ENCODE measurements at places on chromosomes 12 and 14.

GRCh38 chr12:124440841-124441381, 126.5 kb downstream of the NCOR2 start:
- peak; percentile 50 for DNase-seq

DNA sequence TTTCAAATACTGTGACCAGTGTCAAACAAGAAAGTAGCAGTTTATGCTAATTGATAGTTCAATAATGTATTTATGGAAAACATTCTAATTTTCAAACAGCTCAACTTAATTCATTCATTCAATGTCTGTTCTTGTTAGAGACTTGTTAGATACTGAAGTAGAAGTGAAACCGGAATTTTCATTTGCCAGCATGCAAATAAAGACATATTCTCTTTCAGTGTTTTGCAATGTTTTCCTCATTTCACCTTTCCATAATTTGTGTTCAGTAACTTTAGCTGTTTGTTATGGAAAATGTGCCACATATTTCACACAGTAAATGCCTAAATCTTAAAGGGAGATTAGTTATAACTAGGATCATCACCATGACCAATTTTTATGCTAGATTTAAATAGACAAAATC, 21.2 kb downstream of the TAS2R50 start:
- DNase-seq = no peak

DNA sequence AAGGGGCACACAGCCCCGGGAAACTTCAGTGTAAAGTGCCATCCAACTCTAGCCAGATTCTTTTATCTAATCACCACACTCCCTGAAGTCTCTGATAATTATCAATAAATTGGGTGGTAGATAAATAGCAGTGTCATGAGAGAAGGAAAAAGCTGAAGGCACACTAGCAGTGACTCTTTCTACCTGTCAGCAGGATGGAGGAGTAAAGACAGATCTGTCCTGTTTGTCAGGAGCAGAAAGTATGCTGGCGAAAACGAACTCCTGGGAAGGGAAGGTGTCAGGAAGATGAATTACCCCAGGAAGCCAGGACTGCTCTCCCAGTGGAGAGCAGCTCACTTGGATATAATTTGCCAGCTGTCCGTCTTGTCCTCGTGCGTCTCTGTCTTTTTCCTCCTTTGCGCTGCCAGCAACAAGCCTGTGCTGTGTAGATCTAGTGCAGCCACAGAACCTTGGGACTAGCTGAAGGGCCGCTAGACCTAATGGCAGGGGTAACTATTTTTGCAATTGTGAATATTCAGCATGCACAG, 981.9 kb downstream of the DIO2 start:
- no peak for DNase-seq

GRCh38 chr12:22334410-22335100, at the start of gene ST8SIA1:
Gene ST8SIA1 (minus strand): TSS chr12:22334707. CDS start chr12:22334232, 475 bp downstream.
- DNase-seq = peak; percentile 66

- no peak for DNase-seq
These were observed 5.8 kb downstream of the MARK3 start for GRCh38 chr14:103391048-103391447.

DNA sequence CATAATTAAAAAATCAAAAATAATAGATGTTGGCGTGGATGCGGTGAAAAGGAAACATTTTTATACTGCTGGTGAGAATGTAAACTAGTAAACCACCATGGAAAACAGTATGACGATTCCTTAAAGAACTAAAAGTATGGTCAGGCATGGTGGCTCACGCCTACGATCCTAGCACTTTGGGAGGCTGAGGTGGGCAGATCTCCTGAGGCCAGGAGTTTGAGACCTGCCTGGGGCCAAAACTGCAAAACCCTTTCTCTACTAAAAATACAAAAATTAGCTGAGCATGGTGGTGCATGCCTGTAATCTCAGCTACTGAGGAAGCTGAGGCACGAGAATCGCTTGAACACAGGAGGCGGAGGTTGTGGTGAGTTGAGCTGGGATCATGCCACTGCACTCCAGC, 195.7 kb upstream of the BMP4 start:
- no peak for DNase-seq

- no peak for DNase-seq
These were observed 154.9 kb upstream of the PWP1 start for GRCh38 chr12:107530701-107531100.

GRCh38 chr12:130013771-130014484, 110.1 kb upstream of the TMEM132D start:
- peak; percentile 42 for DNase-seq

- DNase-seq = no peak
These were observed 58.8 kb downstream of the TMX1 start for GRCh38 chr14:51298895-51299294.

DNA sequence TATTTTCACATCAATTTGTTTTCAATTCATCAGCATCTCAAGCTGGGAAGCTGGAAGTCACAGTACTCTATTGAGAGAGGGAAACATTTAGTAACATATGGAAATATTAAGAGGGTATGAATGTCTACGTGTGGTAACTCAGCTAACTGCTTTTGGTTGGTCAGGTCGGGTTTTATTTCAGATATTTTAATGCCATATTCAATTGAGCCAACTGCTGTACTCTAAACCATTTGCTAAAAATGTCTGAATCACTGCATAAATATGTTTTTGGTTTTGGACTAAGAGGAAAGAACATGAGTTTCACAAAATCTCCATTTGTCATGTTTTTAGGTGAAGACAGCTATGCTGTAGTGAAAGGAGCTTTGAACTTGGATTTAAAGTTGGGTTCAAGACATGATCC, 18.9 kb upstream of the PPFIBP1 start:
- DNase-seq = no peak

- no peak for DNase-seq
These were observed 49.9 kb downstream of the PTHLH start for GRCh38 chr12:27922531-27923139.

GRCh38 chr12:47746523-47746922, 12.2 kb downstream of the RAPGEF3 start:
- no peak for DNase-seq

DNA sequence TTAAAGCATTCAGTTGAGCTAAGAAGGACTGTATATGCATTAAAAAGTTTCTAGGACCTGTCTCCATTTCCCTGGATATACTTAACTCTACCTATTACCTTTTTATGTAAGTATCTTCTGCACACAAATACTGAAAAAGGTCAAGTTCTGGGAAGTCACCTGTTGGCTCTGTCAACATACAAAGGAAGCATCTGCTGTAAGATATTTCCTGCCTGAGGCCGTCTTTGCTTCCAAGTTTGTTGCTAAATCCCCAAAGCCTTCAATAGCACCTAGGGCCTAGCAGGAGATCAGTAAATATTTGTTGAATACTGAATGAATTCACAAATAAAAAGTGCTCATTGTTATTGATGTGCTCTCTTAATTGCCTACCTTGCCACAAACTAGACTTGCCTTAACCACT, 188.4 kb downstream of the DUSP6 start:
- DNase-seq = no peak

- DNase-seq = no peak
These were observed 72.0 kb upstream of the VRK1 start for GRCh38 chr14:96725232-96725631.

DNA sequence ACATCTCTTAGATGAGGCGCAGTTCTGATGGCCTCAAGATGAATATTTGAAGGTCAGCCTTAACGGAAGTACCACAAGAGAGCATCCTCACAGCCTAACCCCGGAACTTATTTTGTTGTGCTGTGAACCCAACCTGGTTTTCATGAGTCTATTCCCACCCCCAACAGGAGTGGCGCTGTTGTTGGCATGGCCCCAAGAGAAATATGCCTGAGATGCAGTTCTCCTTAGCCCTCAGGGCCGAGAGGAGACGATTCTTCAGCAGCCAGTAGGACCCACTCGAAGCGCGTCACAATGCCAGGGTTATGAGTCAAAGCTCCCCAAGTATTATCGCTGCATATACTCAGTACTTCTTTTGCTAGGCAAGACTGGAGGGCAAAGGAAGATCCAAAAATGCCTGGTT, 24.5 kb upstream of the BCL11B start:
- no peak for DNase-seq

- no peak for DNase-seq
These were observed 81.1 kb upstream of the RFLNA start for GRCh38 chr12:124213666-124214347.

DNA sequence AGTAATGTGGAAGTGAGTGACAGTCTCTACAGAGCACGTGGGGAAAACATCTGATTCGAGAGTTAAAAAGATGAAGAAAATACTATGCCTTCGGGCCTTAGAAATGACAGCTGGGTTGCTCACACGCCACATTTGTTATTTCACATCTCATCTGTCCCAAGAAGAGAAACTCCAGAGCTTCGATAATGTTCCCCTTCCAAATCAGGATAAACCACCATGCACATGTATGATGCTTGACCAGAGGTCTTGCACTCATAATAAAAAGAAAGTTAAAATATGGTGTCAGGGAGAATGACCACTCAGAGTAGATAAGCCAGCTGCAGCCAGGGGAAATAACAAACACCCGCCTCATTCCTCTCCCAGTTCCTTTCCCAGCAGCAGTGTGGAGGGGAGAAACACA, 34.6 kb downstream of the NIN start:
- DNase-seq = no peak

- DNase-seq = no peak
These were observed 21.1 kb downstream of the OR6J1 start for GRCh38 chr14:22623047-22623446.

DNA sequence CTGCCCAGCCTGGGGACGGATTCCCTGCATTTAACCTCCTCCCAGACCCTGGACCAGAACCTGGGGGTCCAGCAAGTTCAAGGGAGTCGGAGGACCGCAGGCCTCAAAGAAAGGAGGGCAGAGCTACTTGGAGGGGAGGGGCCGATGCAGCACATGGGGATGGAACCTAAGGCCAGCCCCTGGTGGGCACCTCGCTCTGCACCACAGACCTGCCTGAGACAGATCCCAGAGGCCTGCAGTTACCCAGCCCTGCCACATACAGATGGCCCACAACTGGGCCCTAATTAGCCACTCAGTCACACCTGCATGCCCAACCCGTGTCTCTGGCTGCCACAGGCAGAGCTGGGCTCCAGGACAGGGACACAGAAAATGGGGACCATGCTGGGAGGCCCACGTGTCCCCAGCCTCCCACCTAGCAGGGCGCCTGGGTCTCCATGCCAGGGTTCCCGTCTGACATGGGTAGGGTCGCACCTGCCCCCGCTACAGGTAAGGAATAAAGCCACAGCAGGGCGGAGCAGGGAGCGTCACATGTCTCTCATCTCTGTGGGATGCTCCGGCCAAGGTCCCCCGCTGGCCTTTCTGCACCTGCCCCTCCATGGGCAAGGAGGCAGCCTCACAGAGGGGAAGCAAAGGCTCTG, 16.7 kb downstream of the AKT1 start:
- no peak for DNase-seq

DNA sequence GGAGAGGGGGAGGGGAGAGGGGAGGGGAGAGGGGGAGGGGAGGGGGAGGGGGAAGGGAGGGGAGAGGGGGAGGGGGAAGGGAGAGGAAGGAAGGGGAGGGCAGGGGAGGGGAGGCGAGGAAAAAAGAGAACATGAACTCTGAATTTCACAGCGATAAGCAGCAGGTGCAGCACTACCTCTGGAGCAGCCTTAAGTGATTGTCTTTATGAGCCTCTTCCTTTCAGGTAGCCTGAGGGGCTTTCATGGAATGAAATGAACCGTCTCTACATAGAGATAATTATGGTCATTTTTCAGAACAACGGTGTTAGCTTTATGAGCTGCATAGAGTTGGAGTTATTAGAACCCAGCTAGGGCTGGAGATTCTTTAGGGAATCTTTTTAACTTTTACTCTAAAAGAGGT, 18.1 kb upstream of the PTCSC3 start:
- DNase-seq = no peak

- DNase-seq = peak; percentile 42
These were observed 115.0 kb downstream of the RPAP3 start for GRCh38 chr12:47590771-47591360.

- DNase-seq = no peak
These were observed 188.9 kb upstream of the NTF3 start for GRCh38 chr12:5243014-5243413.

DNA sequence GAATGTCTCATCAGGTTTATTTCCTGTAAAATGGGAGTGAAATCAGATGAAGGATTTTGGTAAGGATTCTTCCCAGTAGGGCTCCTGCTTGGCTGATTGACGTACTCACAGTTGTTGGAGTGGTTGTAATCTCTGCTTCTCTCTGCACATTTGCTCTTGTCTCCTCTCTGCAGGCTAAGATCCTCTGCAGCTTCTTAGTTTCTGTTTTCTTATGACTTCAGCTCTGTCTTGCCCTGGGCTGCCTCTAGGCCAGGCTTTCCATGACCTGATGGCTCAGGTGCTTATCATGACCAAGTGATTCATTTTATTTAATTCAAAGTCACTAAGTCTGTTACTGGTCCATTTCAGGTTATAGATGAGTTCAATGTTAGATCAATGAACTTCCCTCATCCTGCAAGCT, 394.5 kb upstream of the DDHD1 start:
- DNase-seq = no peak

DNA sequence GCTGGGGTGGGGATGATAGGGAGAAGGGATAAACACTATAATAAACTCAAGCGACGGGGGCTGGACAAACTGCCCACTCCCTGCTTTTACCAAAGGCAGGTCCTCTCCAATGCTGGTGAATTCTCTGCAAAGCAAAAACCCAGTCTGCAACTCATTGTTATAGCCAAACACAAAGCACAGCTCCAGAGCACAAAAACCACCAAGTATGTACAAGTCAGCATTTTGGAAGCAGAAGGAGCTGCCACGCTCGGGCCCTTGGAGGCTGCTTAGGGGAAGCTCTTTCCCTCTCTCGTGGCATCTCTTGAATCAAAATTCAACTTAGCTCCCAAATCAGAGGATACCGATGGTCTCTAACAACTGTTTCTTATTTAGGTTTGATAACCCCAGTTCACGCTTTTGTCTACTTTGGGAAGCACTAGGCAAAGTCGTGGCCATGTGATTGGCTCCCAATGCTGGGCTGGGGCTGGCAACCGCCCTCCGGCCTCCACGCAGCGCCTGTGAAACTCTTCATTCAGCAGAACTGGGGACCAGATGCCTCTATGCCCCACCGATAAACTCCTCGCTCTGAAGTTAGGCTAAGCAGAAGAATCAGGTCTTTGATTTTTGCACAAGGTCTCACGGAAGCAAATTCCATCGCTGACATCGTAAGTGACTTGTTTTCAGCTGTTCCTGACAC, 158.5 kb upstream of the FOXN3 start:
- no peak for DNase-seq

- DNase-seq = no peak
These were observed 21.7 kb downstream of the TRAF3 start for GRCh38 chr14:102798926-102799325.

GRCh38 chr12:100265732-100266584, 921 bp downstream of the DEPDC4 start:
- no peak for DNase-seq
